ENCODE measurements at places on chromosomes 3 and 15. TPM values are rescaled to one million over a fixed set of nuclear protein-coding genes. Genes with fewer than 3 reads are reported as not detected.

- no peaks in the 10 kb centered on the region for H3K4me1 ChIP-seq
- DNase-seq: no peak
- H3K36me3 ChIP-seq: no peaks in the 10 kb centered on the region
- no peak overlapping the region for H3K27ac ChIP-seq
Observed at GRCh38 chr3:193801097-193801496, 208.1 kb downstream of the OPA1 start.

DNA sequence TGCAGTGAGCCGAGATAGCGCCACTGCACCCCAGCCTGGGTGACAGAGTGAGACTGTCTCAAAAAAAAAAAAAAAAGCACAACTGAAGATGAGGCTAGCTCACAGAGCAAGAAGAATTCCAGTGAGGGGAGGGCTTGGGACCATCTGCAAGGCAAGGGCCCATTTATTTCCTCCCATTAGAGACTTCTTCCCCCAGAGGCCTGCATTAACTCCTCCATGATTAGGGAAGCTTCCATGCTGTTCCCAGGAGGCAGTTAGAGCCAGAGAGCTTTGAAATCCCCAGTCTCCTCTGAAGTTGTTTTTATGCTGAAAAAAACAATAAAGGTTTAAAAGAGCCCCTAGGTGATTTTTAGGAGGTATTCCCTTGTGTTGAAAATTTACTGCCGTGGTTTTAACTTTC, 54.3 kb upstream of the ADCY5 start:
- no peaks in the 10 kb centered on the region for H3K27me3 ChIP-seq
- H3K4me1 ChIP-seq: no peaks in the 10 kb centered on the region
- H3K27ac ChIP-seq: no peak overlapping the region
- H3K36me3 ChIP-seq: no peaks in the 10 kb centered on the region
- no peak for DNase-seq
- no peak overlapping the region for H3K4me3 ChIP-seq

The CLRN1 gene
- not detected for total RNA-seq

DNA sequence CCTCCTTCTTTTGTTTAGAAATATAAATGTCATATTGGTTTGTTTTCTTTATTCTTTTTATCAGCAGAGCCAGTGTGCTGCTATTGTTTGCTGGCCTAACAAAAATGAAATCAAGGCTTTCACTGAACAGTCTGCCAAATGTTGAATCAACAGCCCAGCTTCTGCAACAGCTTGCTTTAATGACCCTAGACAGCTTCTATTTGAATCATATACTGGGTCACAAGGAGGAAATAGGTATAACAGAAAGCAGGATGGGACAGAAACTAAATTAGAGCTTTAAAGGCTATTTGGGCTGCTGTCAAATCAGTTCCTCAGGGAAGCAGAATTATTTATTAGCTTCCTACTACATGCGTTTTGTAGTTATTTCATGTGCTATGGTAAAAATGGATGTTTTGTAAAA, 12.1 kb upstream of the DNAJC13 start:
- H3K27me3 ChIP-seq: no peaks in the 10 kb centered on the region
- H3K27ac ChIP-seq: no peak overlapping the region
- DNase-seq: no peak
- no peaks in the 10 kb centered on the region for H3K4me1 ChIP-seq
- no peaks in the 10 kb centered on the region for H3K36me3 ChIP-seq

GRCh38 chr15:39621976-39622375, 41.1 kb downstream of the THBS1 start:
- H3K4me1 ChIP-seq: peaks cover 5% of the 10 kb centered on the region
- H3K4me3 ChIP-seq: no peak overlapping the region
- no peak overlapping the region for H3K27ac ChIP-seq
- H3K36me3 ChIP-seq: no peaks in the 10 kb centered on the region
- H3K27me3 ChIP-seq: no peaks in the 10 kb centered on the region

GRCh38 chr15:83380682-83381081, 66.5 kb upstream of the SH3GL3 start:
- H3K4me3 ChIP-seq: no peak overlapping the region
- no peaks in the 10 kb centered on the region for H3K27me3 ChIP-seq
- H3K27ac ChIP-seq: no peak overlapping the region
- DNase-seq: no peak
- H3K36me3 ChIP-seq: no peaks in the 10 kb centered on the region
